Keratinocyte (primary cell): ENCODE measurements at places on chromosomes 2 and 18. TPM values are rescaled to one million over a fixed set of nuclear protein-coding genes. Genes with fewer than 3 reads are reported as not detected.

Gene CSRNP3
- 0.61 to 0.88 TPM (median 0.87 TPM) in 3 replicates for polyA plus RNA-seq

Gene DNAH7
- 0.17 to 0.28 TPM (median 0.17 TPM) in 3 replicates for polyA plus RNA-seq

Gene RTN4
- polyA plus RNA-seq, result 244 to 434 TPM (median 406 TPM) in 3 replicates

Gene IRS1
- polyA plus RNA-seq, result 10.1 to 15.8 TPM (median 11.2 TPM) in 3 replicates

DNA sequence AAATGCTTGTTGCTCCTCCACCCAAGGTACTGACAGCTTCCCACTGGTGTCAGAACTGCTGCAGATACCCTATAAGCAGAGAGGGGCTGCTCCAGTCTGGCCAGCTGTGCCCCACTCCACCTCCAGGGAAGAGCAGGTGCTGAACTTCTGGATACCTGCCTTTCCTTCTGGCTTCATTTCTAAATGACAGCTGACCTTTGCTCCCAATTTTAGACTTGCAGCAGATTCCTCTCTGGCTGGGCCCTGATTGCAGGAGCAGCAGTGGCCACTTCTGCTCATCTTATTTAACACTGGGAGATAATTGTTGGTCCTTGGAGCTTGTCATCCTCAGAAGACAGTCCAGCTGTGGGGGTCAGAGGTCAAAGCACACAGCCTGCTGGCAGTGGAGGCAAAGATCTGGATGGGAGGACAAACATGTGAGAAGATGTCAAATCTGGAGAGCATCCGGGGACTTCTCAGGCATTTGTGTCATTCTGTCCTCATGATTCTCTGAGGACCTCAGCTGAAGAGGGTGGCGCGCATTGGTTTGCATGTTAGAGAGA is 38.9 kb downstream of the SETBP1 start:
- no peak for DNase-seq

DNA sequence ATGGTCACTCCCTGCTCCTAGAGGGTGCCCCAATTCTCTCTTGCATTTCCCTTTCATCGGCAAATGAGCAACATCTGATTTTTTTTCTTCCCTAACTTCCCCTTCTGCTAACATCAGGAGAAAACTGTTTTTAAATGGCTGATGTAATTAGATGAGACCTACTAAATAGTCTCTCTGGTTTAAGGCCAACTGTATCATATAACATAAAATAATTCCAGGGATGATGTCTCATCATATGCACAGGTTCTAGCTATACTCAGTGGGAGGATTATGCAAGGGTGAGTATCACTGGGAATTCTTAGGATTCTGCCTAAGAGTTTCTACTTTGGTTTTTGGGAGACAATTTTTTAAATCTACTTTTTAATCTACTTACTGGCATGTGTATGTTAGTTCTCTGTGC is 193.4 kb downstream of the PARD3B start:
- no peak for DNase-seq

DNA sequence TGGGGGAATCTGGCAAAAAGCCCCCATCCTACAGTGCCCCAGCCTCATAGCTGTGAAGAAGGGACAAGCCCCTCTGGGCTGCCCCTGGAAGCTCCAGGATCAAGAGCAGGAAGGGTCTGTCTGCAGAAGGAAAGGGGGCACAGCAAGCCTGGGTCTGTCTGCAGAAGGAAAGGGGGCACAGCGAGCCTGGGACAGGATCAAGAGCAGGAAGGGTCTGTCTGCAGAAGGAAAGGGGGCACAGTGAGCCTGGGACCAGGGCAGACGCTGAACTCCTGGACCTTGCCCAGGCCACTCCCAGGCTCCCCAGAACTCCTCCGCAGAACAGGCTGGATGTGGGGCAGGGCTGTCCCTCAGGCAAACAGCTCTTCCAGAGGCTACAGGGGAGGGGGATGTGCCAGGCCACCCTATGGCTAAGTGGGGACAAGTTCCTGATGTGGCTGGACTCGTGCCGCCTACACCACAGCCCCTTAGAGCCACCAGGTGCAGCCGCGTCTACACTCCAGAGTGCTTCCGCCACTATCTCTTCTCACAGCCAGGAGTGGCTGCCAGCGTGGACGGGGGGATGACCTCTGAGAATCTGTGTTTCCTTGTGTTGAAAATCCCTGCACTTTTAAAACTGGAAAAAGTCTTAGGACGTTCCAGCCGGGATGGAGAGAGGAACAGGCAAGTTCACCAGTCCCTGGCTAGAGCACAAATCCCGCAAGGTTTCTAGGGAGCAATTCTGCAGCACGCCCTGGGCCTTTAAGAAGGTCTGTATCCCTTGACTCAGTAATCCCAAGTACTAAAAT is 20.8 kb downstream of the KIF1A start:
- DNase-seq, result no peak

DNA sequence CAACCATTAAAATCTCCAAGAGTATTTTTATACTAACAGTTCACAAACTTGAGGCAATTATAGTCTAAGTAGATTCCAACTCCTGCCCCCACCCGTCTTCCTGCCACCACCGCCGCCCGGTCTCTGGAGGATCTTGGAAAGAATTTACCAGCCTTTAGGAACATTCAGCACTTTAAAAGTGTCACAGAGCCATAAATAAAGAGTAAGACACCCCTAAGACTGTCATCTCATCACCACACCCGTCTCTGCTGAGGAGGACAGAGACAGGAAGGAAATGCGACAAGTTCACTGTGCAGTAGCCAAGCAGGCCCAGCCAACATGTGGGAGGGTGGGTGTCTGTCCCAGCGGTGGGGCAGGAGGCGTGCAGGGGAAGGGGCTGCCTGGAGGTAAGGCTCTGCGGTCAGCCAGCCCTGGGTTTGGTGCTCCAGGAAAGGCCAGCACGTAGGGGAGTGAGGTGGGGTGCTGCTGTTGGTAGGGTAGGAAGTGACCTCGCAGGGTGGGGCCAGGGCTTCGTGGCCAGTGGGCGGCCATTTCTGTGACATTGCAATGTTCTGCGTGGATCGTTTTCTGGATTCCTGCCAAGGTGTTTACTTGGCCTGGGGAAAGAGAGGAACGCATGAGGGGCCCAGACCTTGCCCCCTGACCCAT is 111.6 kb downstream of the FAM210A start:
- no peak for DNase-seq

DNA sequence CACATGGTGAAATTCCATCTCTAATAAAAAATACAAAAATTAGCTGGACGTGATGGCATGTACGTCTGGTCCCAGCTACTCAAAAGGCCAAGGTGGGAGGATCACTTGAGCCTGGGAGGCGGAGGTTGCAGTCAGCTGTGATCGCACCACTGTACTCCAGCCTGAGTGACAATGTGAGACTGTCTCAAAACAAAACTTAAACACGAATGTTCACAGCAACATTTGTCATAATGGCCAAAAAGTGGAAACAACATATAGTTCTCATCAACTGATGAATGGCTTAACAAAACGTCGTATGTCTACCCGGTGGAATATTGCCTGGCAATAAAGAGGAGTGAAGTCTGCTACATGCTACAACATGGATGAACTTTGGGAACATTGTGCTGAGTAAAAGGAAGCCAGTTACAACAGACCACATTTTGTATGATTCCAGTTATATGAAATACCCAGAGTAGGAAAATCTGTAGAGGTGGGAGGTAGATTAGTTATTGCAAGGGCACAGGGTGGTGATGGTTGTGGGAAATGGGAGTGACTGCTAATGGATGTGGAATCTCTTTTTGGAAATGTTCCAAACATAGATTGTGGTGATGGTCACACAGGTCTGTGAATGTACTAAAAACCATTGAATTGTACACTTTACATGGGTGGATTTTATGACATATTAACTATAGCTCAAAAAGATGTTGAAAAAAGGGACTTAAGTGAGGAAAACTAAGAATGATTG is 478.2 kb downstream of the PTPRM start:
- DNase-seq, result no peak

GRCh38 chr2:43220229-43220751 is 6.1 kb downstream of the ZFP36L2 start:
- no peak for DNase-seq

GRCh38 chr2:8488001-8488738 is 193.7 kb upstream of the ID2 start:
- DNase-seq, result no peak

Gene MYCN
- polyA plus RNA-seq, result 0.18 TPM in 1 of 3 replicates, not detected in the others

DNA sequence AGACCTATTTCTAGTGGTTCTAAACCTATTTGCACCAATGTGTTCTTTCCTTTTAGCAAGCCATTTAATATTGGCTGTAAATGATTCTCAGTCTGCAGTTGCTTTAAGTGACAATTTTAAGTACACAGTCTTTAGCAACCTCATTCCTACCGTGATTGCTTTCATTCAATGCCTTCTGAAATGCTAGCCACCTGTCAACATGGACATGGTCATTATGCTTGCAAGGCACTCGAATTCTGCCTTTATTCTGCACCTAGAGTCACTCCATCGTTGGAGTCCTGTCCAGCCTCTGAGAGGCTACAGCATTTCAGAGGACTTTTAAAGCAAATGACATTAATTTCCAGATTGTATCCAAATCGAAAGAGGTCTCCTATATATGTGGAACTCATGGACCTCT is 115.1 kb downstream of the IRS1 start:
- no peak for DNase-seq

Gene SH3BP4
- 46.4 to 56.4 TPM (median 50.4 TPM) in 3 replicates for polyA plus RNA-seq

Gene RNF125
- 3.2 to 4.5 TPM (median 3.9 TPM) in 3 replicates for polyA plus RNA-seq

Gene SPP2
- 0.13 to 0.14 TPM in 2 of 3 replicates, not detected in the other for polyA plus RNA-seq

GRCh38 chr2:134365356-134365755 is 111.5 kb downstream of the MGAT5 start:
- no peak for DNase-seq

Gene LRP1B
- 0.01 TPM in 1 of 3 replicates, not detected in the others for polyA plus RNA-seq

Gene FEV
- polyA plus RNA-seq, result not detected in 3 replicates

Gene CCDC178
- 0.07 to 0.14 TPM (median 0.14 TPM) in 3 replicates for polyA plus RNA-seq

- DNase-seq, result no peak
Measured at GRCh38 chr2:9178110-9178903, 28.3 kb upstream of the ASAP2 start.

DNA sequence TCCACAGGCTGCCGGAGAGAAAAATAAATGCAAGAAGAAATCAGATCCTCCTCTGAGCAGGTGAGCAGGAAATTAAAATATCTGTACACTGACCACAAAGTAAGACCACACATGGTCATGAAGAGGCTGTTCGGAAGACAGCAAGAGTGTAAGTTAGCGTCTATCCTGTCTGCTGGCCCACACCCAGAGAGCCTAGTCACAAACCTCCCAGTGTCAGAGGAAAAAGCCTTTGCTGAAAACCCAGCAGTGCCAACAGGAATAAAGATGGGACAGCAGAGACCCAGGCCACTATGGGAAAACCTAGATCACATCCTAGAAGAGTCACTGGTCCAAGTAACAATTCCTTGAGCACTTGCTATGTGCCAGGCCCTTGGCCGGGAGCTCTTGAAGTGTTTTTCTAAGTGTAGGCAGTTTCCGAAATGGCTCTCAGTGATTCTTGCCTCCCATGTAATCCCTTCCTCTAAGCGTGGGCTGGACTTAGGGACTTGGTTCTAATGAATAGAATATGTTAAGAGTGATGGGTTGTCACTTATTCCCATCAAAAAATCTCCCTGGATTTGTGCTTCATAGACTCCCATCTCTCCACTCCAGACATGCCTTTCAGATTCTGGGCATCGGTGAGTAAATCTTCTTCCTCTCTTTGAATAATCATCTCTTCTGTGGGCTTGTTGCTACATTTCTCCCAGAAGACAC is 110.9 kb upstream of the PKDCC start:
- no peak for DNase-seq

Gene REG3G
- not detected in 3 replicates for polyA plus RNA-seq

- no peak for DNase-seq
Measured at GRCh38 chr18:23857756-23858155, 156.8 kb upstream of the TTC39C start.

Gene TTC39C
- polyA plus RNA-seq, result 13.3 to 26.8 TPM (median 25.0 TPM) in 3 replicates

DNA sequence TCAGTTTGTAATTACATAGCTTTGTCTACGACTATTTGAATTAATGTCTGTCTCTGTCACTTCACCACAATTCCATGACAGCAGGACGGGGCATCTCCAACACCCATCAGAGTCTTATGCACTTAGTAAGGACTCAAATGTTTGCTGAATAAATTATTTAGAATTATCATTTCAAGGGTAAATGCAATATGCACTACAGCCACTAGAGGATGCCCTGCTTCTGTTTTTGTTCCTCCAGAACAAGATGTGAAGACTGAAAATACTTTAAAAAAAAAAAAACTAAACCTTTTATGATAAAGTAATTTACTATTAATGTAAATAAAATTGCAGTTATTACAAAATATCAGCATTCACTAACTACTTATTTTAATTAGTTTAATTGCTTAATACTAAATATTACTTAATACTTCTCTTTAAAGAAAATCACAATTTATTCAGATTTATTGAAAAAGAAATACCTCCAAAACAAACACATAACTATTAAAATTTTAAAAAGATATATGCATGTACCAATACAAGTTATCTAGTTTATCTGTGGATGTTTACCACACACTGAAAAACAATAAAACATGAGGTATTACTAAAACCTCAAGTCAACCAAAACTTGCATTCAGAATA is 3.2 kb downstream of the PIGN start:
- DNase-seq, result no peak

- no peak for DNase-seq
Measured at GRCh38 chr2:11016735-11017388, 105.1 kb downstream of the KCNF1 start.

DNA sequence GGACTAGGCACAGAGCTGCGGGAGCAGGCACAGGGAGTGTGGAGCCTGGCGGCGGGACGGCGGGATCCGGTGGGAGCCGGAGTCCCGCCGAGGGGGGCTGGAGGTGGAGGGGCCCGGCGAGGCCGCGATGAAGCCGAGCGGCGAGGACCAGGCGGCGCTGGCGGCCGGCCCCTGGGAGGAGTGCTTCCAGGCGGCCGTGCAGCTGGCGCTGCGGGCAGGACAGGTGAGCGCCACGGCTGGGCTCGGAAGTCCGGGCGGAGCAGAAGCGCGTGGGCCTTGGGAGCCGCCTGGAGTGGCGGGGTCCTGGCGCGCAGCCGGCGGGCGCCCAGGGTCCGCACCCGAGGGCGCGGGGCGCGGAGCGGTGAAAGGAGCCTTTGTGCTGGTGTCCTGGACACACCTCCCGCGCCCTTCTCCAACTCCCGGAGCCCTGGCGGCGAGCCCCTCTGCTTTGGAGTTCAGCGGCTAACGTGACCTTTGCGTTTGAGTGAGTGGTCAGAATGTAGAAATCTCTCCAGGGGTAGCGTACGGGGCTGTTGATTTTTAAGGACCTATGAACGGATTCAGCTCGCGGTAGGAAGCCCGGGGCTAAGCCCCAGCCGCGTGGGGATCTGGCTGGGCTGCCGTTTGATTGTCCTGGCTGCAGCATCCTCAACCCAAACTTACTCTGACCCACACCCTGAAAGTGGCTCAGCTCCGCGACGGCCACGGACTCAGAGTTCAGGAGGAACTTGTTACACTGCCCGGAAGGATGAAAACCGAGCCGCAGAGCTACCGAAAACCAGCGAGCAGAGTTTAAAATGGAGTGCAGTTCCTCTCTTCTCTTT is 448 bp downstream of the IMPA2 start:
- no peak for DNase-seq

Gene CCDC102B
- polyA plus RNA-seq, result 0.25 to 0.82 TPM (median 0.60 TPM) in 3 replicates

- no peak for DNase-seq
Measured at GRCh38 chr2:120867290-120868241, 131.9 kb downstream of the GLI2 start.

DNA sequence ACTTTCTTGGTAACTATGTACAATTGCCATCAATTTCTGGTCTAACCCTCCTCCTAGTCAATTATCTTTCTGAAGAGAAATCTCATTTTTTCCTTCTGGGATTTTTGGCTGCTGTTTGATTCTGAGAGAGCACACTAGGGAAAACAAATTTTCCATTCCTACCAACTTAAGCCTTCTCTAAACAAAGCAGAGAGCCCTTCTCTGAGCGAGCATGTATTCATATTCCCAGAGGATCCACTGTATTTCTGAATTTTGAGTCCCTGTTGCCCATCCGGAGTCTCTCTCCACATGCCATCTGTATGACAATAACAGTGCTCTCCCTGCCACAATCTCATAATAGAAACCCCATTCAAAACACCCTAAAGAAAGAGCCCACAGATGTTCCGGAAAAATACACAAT is 78.5 kb downstream of the MAIP1 start:
- DNase-seq, result no peak

GRCh38 chr2:37550190-37550589 is 121.3 kb downstream of the CDC42EP3 start:
- no peak for DNase-seq

Gene CHRND
- not detected in 3 replicates for polyA plus RNA-seq
